ENCODE measurements at places on chromosomes 5 and 9. TPM values are rescaled to one million over a fixed set of nuclear protein-coding genes. Genes with fewer than 3 reads are reported as not detected.

Gene SLCO4C1
- 0.99 TPM for total RNA-seq

Gene OBP2B
- not detected for total RNA-seq

Gene SPINK6
- total RNA-seq: not detected

Gene MSANTD3
- 21.8 TPM for total RNA-seq

Gene EHMT1
- total RNA-seq: 65.9 TPM

Gene PCDHGA4
- 10.9 TPM for total RNA-seq

Gene PCDHGB1
- total RNA-seq: 3.9 TPM

Gene TRIM7
- 17.9 TPM for total RNA-seq

Gene UGT3A2
- total RNA-seq: not detected

Gene TMEM174
- total RNA-seq: not detected

- H3K4me3 ChIP-seq: no peak overlapping the region
- H3K36me3 ChIP-seq: no peaks in the 10 kb centered on the region
- DNase-seq: no peak
- no peak overlapping the region for H3K27ac ChIP-seq
- H3K4me1 ChIP-seq: no peaks in the 10 kb centered on the region
Measured at GRCh38 chr9:128470560-128470959, 14.8 kb downstream of the ODF2 start.

- no peak overlapping the region for H3K27ac ChIP-seq
- no peaks in the 10 kb centered on the region for H3K27me3 ChIP-seq
- no peak for DNase-seq
- peaks cover 2% of the 10 kb centered on the region for H3K36me3 ChIP-seq
- H3K4me1 ChIP-seq: no peaks in the 10 kb centered on the region
Measured at GRCh38 chr9:14749741-14750211, 27.2 kb upstream of the CER1 start.

DNA sequence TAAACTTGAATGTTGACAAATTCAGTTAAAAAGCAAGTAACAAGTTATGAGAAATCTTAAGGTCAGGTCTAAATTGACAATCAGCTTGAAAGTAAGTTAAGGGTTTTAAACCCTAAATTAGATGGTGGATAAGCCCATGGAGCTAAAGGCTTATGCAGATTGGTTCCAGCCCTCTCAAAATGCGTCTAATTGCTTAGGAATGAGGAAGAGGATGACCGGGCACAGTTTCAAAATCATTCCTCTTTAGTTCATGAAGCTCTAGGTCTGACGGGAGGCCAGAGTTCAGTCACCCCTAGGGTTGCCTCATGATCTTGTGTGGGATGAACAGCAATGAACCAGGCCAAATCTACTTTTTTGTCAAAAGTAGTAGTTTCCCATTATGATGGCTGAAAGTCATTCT is 75.4 kb downstream of the SLC38A9 start:
- no peaks in the 10 kb centered on the region for H3K27me3 ChIP-seq
- no peak overlapping the region for H3K4me3 ChIP-seq
- peaks cover 62% of the 10 kb centered on the region for H3K4me1 ChIP-seq
- H3K27ac ChIP-seq: peak overlapping the region; percentile 29
- no peaks in the 10 kb centered on the region for H3K36me3 ChIP-seq

DNA sequence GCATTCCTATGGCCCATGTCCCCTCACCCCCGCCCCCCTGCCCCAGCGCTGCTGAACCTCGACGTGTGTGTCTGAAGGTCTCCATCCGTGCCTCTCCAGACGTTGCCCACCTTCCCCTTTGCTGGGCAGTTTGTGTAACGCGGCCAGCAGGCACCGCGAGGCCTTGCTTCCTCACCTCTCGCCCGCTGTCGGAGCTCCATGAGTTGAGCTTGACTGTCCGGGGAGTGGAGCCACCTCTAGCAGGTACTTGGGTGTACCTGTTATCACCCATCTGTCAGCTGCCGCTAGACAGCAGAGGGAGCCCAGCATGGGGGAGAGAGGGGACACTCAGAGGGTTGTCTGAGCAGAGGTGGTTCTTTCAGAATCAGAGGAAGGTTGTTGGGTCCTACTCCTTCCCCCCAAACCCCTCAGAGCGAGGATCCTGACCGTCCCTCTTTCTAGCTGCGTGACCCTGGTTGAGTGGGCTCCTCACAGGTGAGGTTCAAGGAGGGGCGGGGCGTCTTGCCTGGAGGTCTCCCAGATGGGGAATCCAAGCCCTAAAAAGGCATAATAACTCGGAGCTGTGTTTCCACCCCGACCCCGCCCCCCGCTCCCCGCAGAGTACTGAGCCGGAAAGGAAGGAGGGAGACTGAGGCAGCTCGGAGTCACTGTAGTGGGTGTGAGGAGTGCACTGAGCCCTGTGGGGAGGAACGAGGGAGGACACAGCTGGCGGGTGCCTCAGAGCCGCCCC is 184.7 kb downstream of the C9orf50 start:
- H3K27me3 ChIP-seq: no peaks in the 10 kb centered on the region
- peak overlapping the region; percentile 79 for H3K27ac ChIP-seq
- peaks cover 26% of the 10 kb centered on the region for H3K4me1 ChIP-seq

DNA sequence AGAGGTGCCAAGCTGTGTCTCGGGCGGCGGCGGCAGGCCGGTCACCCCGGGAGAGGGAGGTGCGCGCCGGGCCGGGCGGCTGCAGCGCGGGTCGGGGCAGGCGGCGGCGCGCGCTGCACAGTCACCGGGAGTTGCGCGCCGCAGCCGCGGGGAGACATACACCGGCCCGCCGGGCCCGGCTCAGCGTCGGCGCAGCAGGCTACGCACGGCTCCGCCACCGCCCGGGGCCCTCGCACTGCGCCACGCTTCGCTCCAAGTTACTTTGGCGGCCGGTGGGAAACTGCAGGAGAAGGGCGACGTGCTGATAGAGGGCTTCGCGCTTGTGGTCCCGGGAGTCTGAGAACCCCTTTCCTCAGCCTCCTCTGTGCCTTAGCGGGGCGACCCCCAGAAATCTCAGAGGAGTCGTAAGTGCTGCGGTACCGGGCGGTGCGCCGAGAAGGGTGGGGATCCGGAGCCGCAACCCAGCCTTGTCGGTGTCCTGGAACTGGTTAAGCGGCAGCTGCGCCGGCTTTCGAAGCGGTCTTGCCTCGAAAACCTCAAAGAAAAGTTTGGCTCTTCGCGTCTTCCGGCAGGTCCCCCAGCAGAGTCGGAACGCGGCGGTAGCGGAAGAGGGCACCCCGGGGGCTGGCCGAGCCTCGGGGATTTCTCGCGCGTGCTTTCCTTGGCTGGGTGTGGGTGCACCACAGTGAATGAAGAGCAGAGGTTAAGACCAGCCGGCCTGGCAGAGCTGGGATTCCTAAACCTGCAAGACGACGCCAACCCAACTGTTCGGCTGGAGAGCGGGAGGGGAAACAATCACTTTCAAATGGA is at the start of gene EFNA5:
TSS of gene EFNA5 (minus strand) at position 6 of the 810 bp plus-strand sequence.
- no peaks in the 10 kb centered on the region for H3K36me3 ChIP-seq
- peak within 1 kb of the TSS; percentile 8 for H3K27ac ChIP-seq
- H3K27me3 ChIP-seq: no peaks in the 10 kb centered on the region
- H3K4me1 ChIP-seq: peaks cover 41% of the 10 kb centered on the region
- H3K4me3 ChIP-seq: peak within 1 kb of the TSS; percentile 32

DNA sequence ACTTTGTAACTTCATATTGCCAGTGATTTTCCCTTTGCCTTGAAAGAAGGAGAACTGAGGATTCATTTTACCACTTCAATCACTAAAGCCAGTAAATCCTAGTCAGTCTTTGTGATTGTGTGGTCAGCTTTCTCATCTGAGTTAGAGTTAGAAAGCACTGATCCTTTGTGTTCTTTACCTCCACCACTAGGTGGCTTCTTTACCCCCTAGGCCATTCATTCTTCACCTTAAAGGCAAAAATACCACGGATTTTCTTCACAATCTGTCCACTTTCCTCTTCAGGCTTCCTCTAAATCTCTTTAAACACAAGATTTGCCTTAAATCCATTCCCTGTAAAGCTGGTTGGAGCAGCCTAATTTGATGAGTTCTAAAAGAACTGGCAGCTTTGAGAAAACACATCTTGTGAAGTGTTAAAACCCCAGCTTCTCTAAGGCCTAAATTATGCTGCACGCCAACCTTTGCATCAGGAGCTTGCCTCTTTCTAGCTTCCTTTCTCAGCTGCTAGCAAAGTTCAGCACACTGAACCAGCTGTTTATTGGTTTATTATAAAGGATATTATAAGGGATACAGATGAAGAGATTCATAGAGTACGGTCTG is 20.4 kb downstream of the BDP1 start:
- no peaks in the 10 kb centered on the region for H3K27me3 ChIP-seq
- H3K27ac ChIP-seq: no peak overlapping the region
- H3K36me3 ChIP-seq: peaks cover 5% of the 10 kb centered on the region
- no peak for DNase-seq
- no peak overlapping the region for H3K4me3 ChIP-seq

DNA sequence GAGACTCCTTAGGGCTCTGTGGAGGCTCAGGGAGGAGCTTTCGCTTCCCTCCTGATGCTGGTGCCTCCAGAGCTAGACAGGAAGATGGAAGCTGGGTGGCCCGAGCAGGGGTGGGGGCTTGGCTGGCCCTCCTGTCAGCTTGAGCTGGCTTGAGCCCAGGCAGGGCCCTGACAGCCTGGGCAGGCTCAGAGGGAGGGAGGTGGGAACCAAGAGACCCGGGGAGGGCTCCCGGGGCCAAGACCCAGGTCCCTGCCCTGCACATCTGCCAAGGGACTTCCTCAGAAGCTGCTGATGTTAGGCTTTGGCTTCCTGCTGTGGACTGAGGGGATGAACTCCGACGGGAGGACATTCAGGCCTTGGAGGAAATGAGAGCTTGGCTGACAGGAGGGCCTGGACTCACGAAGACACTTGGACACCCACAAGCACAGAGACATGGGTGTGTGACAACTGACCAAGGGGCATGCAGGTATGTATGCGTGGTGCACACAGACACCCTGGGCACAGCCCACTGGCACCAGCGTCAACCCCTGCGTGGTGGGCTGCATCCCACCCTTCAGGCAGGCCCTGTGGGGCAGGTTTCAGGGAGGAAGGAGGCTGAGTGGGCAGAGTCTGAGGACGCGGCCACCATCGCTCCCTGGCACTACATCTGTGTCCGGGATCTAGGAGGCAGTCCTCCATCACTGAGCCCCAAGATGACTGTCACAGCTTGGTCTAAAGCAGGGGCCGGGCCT is 1.7 kb upstream of the LTC4S start:
- H3K27me3 ChIP-seq: no peaks in the 10 kb centered on the region
- H3K4me3 ChIP-seq: no peak overlapping the region
- H3K27ac ChIP-seq: peak overlapping the region; percentile 65
- no peaks in the 10 kb centered on the region for H3K36me3 ChIP-seq
- H3K4me1 ChIP-seq: peaks cover 47% of the 10 kb centered on the region
- DNase-seq: no peak

GRCh38 chr5:137142764-137143605 is 356.1 kb downstream of the SPOCK1 start:
- no peaks in the 10 kb centered on the region for H3K27me3 ChIP-seq
- H3K4me1 ChIP-seq: peaks cover 5% of the 10 kb centered on the region
- H3K4me3 ChIP-seq: no peak overlapping the region
- no peaks in the 10 kb centered on the region for H3K36me3 ChIP-seq
- H3K27ac ChIP-seq: no peak overlapping the region

- H3K27ac ChIP-seq: no peak overlapping the region
- H3K4me3 ChIP-seq: no peak overlapping the region
- H3K4me1 ChIP-seq: peaks cover 18% of the 10 kb centered on the region
- no peaks in the 10 kb centered on the region for H3K27me3 ChIP-seq
- H3K36me3 ChIP-seq: no peaks in the 10 kb centered on the region
Measured at GRCh38 chr5:38596981-38597380, 40.5 kb upstream of the LIFR start.

GRCh38 chr5:94775088-94775487 is 156.6 kb downstream of the SLF1 start:
- H3K36me3 ChIP-seq: no peaks in the 10 kb centered on the region
- no peaks in the 10 kb centered on the region for H3K4me1 ChIP-seq
- H3K4me3 ChIP-seq: no peak overlapping the region
- H3K27ac ChIP-seq: no peak overlapping the region

- H3K27me3 ChIP-seq: no peaks in the 10 kb centered on the region
- H3K36me3 ChIP-seq: no peaks in the 10 kb centered on the region
- no peak overlapping the region for H3K4me3 ChIP-seq
- no peaks in the 10 kb centered on the region for H3K4me1 ChIP-seq
- no peak overlapping the region for H3K27ac ChIP-seq
Measured at GRCh38 chr9:131839281-131840084, 99.6 kb upstream of the RAPGEF1 start.

DNA sequence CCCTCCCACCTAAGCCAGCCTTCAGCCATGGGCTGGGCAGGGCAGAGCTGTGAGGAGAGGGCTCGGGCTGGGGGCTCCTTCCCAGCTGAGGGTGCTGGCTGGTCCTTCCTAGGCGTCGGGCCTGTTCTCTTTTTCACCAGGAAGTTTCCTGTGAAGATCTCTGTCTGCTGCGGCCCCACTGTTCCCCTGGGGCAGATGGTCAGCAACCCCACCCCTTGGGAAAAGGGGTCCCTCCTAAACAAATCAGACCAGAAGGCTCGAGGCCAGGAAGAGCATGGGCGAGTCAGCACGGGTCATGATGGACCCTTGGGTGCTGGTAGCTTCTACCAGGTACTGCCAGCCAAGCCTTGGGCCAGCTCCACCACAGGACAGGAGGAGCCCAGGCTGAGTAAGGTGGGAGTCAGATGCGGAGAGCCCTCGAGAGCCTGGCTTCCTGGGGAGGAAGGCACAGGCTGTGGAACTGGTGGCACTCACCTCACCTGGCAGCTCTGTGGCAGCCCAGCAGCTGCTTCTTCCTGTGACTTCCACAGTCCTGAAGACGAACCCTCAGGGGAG is 3.5 kb downstream of the CACNA1B start:
- H3K36me3 ChIP-seq: no peaks in the 10 kb centered on the region
- H3K27ac ChIP-seq: no peak overlapping the region
- DNase-seq: no peak
- peaks cover 9% of the 10 kb centered on the region for H3K4me1 ChIP-seq
- no peak overlapping the region for H3K4me3 ChIP-seq

DNA sequence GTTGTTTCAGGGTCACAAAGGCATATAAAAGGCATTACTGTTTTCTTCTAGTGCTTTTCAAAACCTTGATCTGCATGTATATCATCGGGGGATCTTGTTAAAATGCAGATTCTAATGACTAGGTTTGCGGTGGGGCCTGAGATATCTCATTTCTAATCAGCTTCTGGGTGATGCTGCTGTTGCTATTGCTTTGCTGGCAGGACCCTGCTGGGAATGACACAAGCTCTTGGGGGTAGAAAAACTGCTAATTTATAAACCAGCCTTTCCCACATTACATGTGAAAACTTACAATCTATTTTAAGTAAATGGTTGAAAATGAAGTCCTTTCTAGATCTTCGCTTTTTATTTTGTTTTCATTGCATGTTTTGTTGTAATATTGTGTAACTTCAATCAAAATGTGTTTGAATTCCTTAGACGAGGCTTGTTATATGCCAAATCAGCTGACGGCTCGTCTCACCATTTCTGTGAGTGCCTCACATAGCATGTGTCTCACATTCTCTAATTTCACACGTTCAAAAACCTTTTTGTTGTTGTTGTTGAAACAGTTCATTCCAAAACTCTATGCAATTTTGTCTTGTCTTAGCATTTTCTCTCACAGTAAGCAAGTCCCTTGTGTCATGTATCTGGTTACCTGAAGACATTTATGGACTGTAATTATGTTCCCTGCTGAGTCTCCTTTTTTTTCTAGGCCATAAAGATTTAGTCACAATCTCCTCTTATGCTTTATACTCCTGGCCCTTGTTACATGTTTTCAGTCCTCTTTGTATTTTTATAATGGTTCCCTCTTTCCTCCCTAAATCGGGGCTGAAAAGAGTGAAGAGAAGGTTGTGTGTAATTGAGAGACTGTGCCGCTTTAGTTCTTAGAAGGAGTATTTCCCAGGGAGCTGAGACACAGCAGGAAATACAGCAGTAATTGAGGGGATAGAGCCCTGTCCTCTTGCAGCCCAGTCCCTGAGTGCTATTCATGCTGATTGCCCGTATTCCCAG is 521.0 kb upstream of the SEMA6A start:
- H3K36me3 ChIP-seq: no peaks in the 10 kb centered on the region
- no peak for DNase-seq
- no peaks in the 10 kb centered on the region for H3K27me3 ChIP-seq
- no peaks in the 10 kb centered on the region for H3K4me1 ChIP-seq
- no peak overlapping the region for H3K4me3 ChIP-seq
- no peak overlapping the region for H3K27ac ChIP-seq

All from body of pancreas (tissue), 4 donors.